Uterus (tissue), 4 donors: ENCODE measurements at places on chromosomes 16 and 17. TPM values are rescaled to one million over a fixed set of nuclear protein-coding genes. Genes with fewer than 3 reads are reported as not detected.
A peak's percentile ranks its signal among the peaks of the same experiment; 100 is the strongest.

GRCh38 chr16:88971371-88972097 is 5.5 kb downstream of the CBFA2T3 start:
- no peak for DNase-seq
- H3K36me3 ChIP-seq: no peaks in the 10 kb centered on the region
- no peak overlapping the region for H3K27ac ChIP-seq
- H3K4me3 ChIP-seq: no peak overlapping the region
- H3K27me3 ChIP-seq: no peaks in the 10 kb centered on the region

- no peaks in the 10 kb centered on the region for H3K4me1 ChIP-seq
- H3K27me3 ChIP-seq: no peaks in the 10 kb centered on the region
- H3K4me3 ChIP-seq: no peak overlapping the region
- no peaks in the 10 kb centered on the region for H3K36me3 ChIP-seq
Measured at GRCh38 chr17:67619555-67619954, 98.2 kb upstream of the NOL11 start.

DNA sequence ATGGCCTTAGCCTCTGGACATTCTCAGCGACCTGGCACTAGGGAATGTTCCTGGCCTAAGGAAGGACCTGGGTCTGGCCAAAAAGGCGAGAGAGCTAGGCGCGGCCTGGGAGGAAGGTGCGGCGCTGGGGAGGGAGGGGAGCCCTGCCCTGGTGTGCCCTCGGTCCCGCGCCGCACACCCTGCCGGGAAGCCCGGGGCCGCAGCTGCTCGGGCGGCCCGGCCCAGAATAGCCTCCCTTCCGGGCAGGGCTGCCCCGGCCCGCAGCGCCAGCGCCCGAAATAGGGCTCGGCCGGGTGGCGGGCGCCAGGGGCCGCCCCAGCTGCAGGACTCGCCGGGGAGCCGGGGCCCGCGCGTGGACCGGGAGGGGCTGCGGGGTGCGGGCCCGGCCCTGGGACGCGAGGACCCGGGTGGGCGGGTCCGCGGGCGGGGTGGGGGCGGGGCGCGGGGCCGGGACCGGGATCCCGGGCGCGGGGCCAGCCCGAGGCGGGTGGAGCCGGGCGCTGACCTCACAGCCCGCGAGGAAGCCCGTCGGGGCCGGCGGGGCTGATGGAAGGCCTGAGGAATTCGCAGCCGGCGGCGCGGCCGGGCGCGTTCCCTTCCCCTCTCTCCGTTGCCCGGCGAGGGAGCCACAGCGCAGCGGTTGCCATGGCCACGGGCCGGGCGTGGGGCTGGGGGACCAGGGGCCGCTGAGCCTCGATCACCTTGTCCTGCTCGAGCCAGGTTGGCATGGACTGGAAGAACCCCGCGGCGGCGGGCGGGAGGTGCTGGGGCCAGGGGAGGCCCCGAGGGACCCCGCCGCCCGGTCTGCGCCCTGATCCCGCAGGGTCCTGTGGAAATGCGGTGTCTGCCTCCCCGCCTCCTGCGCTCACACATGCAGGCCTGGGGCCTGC is 18.1 kb downstream of the SOCS3 start:
- peak overlapping the region; percentile 90 for H3K27ac ChIP-seq
- peak; percentile 77 for DNase-seq
- H3K27me3 ChIP-seq: no peaks in the 10 kb centered on the region
- peaks cover 9% of the 10 kb centered on the region for H3K4me1 ChIP-seq

DNA sequence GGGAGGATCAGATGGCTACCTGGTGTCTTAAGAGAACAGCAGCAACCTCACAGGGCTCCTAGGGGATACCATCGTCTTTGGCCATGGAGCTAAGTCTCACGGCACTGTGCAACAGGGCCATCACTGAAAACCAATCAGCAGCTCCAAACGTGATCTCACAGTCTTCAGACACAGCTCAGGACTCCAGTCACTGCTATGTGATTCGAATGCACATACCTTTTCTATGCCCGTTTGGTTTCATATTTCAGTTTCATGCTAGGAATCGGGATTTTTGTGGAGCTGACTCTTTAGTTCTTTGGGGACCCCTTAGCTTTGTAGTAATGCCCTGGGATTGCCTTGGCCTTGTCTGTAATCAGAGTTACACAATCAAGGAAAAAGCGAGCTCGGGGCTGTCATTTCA is 162.8 kb upstream of the CDH11 start:
- no peak for DNase-seq
- no peaks in the 10 kb centered on the region for H3K4me1 ChIP-seq
- no peak overlapping the region for H3K4me3 ChIP-seq
- H3K36me3 ChIP-seq: no peaks in the 10 kb centered on the region

DNA sequence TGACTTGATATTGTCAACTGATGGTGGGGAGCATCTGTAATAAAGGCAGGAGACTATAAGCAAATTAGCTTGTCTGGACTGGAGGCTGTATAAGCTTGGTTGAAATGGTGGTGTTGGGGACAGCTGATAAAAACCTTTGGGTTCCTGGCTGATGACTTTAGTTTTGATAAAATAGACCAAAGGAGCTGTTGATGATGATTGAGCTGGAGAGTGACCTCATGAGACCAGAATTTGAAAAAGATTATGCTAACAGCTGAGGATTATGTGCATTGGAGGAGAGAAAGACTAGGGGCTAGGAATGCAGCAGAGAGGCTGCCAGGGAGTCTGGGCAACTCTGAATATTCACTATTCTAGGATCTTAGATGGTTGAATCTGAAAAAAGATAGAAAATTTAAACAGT is 8.7 kb upstream of the CDC27 start:
- no peaks in the 10 kb centered on the region for H3K27me3 ChIP-seq
- no peaks in the 10 kb centered on the region for H3K36me3 ChIP-seq

DNA sequence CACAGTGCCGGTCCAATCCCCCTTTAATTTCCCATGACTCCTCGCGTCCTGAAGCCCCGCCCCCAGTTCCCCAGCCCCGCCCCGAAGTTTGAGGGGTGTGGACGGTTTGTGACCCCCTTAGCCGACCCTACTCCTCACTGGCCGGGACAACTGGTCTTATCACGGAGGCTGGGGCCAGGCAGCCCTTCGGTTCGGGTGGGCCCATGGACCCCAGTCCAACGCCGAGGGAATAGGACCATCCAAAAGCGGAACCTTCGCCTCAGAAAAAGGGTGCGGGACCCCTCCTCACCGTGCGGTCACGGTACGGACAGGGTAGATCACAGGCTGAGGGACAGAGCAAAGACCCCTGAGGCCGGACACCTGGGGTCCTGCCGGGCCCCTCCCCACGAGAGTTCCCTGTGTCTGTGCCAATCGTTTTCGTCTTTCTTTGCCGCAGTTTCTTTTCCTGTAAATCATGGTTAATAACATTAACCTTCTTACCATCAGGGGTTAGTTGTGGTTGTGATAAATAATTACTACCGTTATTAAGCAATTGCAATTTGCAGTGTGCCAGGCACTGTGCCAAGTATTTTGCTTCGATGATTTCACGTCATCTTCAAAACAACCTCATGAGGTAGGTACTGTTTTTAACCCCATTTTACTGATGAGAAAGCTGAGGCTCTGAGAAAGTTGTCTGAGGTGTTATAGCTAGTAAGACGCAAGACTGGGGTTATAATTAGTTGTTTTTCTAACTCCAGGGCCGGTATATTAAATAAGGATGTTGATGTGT is 543 bp downstream of the TMUB2 start:
- no peaks in the 10 kb centered on the region for H3K36me3 ChIP-seq
- DNase-seq: no peak
- peak overlapping the region; percentile 85 for H3K4me3 ChIP-seq
- H3K27me3 ChIP-seq: no peaks in the 10 kb centered on the region

Gene KRTAP9-8
- total RNA-seq: not detected

Gene CDH11
- total RNA-seq: 106 TPM

Gene MYL11
- 1.2 TPM for total RNA-seq
